ENCODE measurements at places on chromosomes 11 and 22. TPM values are rescaled to one million over a fixed set of nuclear protein-coding genes. Genes with fewer than 3 reads are reported as not detected.
A peak's percentile ranks its signal among the peaks of the same experiment; 100 is the strongest.

The FAM181B gene
- total RNA-seq = not detected

The FXYD2 gene
- 1.1 TPM for total RNA-seq

The P2RX6 gene
- total RNA-seq = 1.7 TPM

The TREH gene
- 4.9 TPM for total RNA-seq

DNA sequence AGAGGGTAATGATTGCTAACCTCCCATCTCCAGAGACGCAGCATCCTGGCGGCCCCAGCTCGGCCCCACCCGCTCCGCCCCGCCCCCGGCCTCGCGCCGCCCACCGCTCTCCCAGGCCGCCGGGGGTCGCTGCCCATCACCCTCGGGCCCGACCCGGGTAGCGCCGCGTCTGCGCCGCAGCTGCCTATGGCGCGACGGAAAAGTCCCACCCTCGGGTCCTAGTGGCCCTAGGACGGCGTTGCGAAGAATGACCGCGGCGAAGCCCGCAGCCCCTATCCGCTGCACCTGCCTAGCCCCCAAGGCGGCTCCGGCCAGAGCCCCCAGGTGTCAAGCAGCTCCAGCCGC lies 457 bp downstream of the CPSF7 start:
- peak overlapping the region; percentile 93 for H3K27ac ChIP-seq
- H3K4me1 ChIP-seq = peaks cover 24% of the 10 kb centered on the region
- DNase-seq = peak; percentile 63
- no peaks in the 10 kb centered on the region for H3K36me3 ChIP-seq
- peak overlapping the region; percentile 69 for H3K4me3 ChIP-seq

- no peak for DNase-seq
- no peaks in the 10 kb centered on the region for H3K27me3 ChIP-seq
- no peaks in the 10 kb centered on the region for H3K4me1 ChIP-seq
- no peak overlapping the region for H3K4me3 ChIP-seq
- H3K36me3 ChIP-seq = no peaks in the 10 kb centered on the region
Measured at GRCh38 chr11:28400331-28401100, 292.3 kb downstream of the METTL15 start.

DNA sequence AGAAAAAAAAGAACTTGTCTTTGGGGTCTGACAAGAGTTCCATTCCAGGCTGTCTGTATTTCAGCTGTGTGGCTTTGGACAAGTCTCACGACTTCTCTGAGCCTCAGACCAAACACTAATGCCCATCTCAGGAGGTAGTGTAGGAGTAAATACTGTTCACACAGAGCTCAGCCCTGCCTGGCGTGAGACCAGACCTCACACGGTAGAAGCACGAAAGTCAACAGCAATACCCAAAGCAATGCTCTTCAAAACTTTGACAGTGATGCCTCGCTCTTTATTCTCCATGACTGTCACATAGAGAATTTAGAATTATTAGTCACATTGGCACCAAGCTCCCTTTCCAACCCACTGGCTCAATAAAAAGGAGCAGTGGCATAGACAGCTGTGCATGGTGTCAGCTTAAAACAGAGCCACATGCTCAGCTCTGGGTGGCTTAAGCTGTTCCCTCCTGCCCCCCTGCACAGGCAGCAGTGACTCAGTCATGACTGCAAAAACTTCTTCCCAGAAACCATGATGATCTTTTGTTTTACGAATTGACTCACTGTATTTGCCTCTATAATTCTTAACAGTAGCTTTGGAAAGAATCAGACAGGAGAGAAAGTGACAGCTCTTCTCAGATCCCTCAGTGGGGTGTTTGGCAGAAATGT lies 74.0 kb upstream of the PHF21B start:
- peaks cover 20% of the 10 kb centered on the region for H3K27me3 ChIP-seq
- H3K4me1 ChIP-seq = no peaks in the 10 kb centered on the region
- H3K36me3 ChIP-seq = no peaks in the 10 kb centered on the region
- H3K27ac ChIP-seq = no peak overlapping the region

- no peak for DNase-seq
- H3K4me3 ChIP-seq = no peak overlapping the region
- no peaks in the 10 kb centered on the region for H3K27me3 ChIP-seq
- H3K36me3 ChIP-seq = no peaks in the 10 kb centered on the region
- no peaks in the 10 kb centered on the region for H3K4me1 ChIP-seq
Measured at GRCh38 chr11:131609337-131609736, 238.9 kb downstream of the NTM start.

GRCh38 chr11:74179234-74180052 lies 8.4 kb downstream of the PPME1 start:
- H3K27me3 ChIP-seq = no peaks in the 10 kb centered on the region
- peaks cover 2% of the 10 kb centered on the region for H3K4me1 ChIP-seq
- no peak overlapping the region for H3K27ac ChIP-seq
- DNase-seq = no peak
- H3K4me3 ChIP-seq = no peak overlapping the region

DNA sequence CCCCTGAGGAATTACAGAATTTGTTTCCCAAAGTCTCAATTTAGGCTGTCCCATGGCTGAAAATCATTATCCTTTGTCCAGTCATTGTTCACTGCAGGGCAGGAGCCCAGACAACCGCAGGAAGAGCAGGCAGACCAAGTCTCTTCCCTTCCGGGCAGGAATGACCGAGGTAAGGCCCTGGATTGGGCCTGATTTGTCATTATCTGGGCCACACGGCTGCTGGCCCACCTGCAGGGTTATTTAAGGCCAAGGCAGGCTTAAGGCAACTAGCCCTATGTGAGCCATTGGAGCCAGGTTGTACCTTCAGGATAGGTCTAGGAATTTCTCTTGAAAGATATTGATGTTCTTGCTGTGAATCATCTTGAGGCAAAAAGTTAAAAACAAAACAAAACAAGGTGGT lies 9.7 kb upstream of the IL10RA start:
- no peak overlapping the region for H3K27ac ChIP-seq
- no peak overlapping the region for H3K4me3 ChIP-seq
- peaks cover 3% of the 10 kb centered on the region for H3K4me1 ChIP-seq
- H3K36me3 ChIP-seq = no peaks in the 10 kb centered on the region
- H3K27me3 ChIP-seq = no peaks in the 10 kb centered on the region

DNA sequence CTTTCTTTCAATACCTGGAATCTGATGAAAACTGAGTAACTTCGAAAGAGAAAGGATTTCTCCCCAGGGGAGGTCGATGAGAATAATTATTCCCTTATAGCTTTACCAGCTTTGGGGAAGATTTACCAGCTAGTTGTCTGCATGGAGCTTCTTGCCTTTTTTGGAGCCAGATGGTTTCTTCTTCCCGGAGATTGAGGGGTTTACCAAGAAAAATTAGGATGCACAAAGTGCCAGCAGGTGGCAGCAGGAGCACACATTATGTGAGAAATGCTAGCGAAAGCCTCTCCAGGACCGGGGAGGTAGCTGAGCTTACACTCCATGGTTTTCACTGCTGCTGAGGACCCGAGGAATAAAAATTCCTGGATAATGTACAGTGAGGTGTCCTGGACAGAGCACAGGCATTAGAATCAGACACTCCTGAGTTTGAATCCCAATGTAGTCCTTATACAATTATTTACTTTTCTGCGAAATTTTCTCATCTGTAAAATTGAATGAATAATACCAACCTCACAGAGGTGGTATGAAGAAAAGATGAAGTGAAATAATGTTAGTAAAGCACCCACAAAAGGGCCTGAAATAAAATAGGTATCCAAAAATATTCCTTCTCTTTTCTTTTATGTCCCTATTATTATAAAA lies 46.0 kb upstream of the PARVA start:
- H3K27ac ChIP-seq = peak overlapping the region; percentile 76
- no peaks in the 10 kb centered on the region for H3K27me3 ChIP-seq
- peaks cover 5% of the 10 kb centered on the region for H3K4me1 ChIP-seq
- no peak overlapping the region for H3K4me3 ChIP-seq

- DNase-seq = no peak
- no peak overlapping the region for H3K4me3 ChIP-seq
- no peaks in the 10 kb centered on the region for H3K36me3 ChIP-seq
Measured at GRCh38 chr22:44449683-44450425, 48.2 kb downstream of the RTL6 start.

DNA sequence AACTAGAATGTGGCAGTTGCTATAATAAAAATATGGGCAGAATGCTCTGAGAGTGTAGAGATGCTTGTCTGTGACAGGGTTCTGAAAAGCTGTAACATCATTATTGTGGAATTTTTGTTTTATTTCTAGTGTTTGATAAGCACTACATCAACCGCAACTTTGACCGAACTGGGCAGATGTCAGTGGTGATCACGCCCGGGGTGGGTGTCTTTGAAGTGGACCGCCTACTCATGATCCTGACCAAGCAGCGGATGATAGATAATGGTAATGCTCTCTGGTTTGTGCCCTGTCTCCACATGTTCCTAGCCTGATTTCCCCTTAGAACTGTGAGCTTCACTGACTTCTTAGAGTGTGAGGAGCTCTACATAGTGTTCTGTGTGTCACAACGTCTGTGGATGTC lies 48.8 kb downstream of the DEPDC5 start:
- no peaks in the 10 kb centered on the region for H3K4me1 ChIP-seq
- no peak overlapping the region for H3K27ac ChIP-seq
- DNase-seq = no peak
- no peaks in the 10 kb centered on the region for H3K36me3 ChIP-seq

- H3K4me3 ChIP-seq = no peak overlapping the region
- no peaks in the 10 kb centered on the region for H3K27me3 ChIP-seq
- peaks cover 6% of the 10 kb centered on the region for H3K36me3 ChIP-seq
Measured at GRCh38 chr11:66218036-66218435, 50.4 kb upstream of the RAB1B start.

DNA sequence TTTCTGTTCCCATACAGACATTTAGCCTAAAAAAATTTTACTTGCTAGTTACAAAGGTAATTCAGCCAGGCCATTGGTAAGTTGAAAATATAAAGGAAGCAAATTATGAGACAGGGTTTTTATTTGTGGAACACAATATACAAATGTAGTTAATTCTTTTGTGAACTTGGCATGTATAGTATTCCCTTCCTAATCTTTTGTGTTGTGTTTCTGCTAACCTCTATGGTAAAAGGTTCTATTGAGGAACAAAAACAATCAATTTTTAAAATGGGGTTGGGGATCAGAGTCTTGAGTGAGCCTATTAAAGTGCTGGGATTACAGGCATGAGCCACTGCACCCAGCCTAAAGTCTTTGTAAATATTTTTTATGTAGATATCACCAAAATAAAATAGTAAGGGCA lies 14.1 kb downstream of the SWAP70 start:
- no peak overlapping the region for H3K4me3 ChIP-seq
- H3K27me3 ChIP-seq = no peaks in the 10 kb centered on the region
- H3K4me1 ChIP-seq = no peaks in the 10 kb centered on the region

DNA sequence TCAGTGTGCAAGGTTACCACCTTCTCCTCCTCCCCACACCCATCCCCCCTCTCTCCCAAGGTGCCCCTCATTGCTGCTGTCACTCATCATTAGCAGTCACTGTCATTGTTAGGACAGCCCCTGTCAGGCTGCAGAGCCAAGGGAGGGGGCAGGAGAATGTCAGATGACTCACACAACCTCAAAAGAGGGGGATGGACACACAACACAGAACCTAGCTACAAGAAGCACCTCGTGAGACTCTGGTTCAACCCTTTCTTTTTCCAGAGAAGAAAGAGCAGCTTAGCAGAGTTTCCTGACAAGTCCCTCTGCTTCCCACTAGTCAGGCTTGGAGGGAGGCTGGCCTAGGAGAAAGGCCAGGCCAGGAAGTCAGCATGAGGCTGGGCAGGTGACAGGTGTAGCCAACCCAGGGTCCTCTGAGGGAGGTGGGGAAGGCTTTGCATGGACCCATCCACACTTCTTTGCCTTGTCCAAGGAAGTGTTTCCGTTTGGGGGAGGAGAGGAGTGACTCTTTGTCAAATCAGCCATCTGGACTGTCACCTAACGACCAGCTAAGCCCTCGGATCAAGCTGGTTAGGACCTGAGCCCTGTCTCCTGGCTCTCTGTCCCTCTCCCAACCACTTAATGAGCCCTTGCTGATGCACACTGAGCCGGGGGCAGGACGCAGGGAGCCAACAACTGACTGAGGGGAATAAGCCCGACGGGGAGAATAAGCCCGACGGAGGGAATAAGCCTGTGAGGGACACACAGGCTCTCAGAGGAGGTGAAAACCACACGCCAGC lies 18.3 kb downstream of the ADORA2A start:
- H3K27ac ChIP-seq = no peak overlapping the region
- H3K27me3 ChIP-seq = no peaks in the 10 kb centered on the region
- H3K36me3 ChIP-seq = no peaks in the 10 kb centered on the region
- H3K4me1 ChIP-seq = no peaks in the 10 kb centered on the region
- H3K4me3 ChIP-seq = no peak overlapping the region
